ENCODE measurements at places on chromosomes 5 and 9.

GRCh38 chr5:166708291-166708690 lies 1583.2 kb upstream of the WWC1 start:
- DNase-seq = no peak

DNA sequence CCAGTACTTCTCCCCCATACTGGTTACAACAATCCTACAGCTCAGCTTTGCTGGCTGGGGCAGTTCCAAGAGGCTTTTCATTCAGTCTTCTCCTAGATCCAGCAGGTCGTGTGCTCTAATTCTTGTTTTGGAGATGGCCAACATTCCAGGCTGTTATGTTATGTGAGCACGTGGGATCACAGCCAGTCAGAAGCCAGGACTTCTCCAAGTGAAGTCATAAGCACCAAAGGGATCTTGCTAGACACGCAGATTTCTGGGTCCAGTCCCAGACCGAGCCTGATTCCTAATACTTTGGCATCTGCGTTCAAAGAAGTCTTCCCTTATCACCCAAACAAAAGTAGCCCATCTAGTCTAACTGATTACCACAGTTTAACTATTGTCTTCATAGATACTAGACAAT lies 1.4 kb upstream of the LARP1 start:
- peak; percentile 48 for DNase-seq

DNA sequence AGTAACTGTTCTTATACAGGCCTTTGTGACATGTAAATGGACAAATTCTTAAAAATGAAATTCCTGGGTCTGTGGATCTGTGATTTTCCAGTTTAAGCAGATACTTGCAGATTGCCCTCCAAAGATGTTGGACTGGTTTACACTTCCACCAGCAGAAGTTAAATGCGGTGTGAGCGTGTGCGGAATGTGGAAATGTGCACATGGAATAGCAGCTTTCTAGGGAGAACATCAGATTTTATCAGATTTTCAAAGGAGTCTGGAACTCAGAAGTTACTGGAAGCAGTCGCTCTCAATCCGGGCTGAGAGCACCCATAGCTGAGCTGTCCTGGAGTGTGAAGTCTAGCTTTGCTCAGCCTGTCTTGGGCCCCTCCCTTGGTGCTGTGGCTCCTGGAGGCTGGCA lies 97.4 kb downstream of the PPARGC1B start:
- DNase-seq = no peak

DNA sequence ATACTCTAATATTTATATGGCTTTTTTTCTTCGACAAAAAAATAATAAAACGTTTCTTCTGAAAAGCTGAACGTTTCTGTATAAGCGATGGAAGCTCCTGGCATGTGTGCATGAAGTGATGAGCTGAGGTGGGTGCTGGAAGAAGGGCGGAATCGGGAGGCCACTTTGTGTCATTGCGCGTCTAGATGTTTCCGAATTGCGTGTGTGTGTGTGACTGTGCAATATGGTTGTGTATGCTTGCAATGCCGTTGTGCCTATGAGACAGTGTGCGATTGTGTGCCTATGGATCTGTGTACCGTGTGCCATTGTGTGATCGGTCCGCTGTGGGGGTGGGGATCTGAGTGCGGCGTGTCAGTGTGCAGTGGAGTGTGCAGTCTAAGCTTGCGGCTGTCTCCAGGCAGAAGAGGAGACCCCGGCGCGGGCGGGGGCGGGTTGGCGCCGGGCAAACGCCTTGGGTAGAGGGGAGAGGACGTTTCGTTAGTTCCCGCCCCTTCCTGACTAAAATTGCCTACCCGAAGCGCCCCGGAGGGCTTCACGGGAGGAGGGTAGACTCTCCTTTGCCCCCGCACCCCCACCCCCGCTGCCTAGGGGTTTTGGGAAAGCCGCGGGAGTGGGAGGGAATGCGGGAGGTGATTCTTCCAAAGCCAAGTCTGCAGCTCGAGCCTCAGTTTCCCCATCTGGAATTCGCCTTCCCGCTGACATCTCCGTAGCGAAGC lies 24.2 kb downstream of the PCDHGC5 start:
- no peak for DNase-seq

- no peak for DNase-seq
Observed at GRCh38 chr9:133443982-133444381, 15.8 kb upstream of the CACFD1 start.

DNA sequence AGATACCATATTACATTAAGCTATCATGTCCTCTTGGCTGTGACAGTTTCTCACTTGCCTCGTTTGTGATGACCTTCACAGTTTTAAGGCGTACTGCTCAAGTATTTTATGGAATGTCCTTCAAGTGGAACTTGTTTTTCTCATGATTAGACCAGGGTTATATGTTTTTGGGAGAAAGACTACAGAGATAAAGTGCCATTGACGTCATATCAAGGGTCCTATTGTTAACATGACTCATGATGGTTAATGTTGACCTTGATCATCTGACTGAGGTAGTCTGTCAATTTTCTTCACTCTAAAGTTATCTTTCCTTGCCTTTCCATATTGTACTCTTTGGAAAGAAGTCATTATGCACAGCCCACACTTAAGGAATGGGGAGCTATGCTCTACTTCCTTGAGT lies 17.8 kb upstream of the PTBP3 start:
- no peak for DNase-seq

GRCh38 chr5:54385994-54386393 lies 69.5 kb upstream of the HSPB3 start:
- DNase-seq = no peak

- DNase-seq = peak; percentile 62
Observed at GRCh38 chr9:131395157-131396098, 1.5 kb downstream of the PRRC2B start.

GRCh38 chr9:16869882-16870595 lies 431 bp downstream of the BNC2 start:
- no peak for DNase-seq

DNA sequence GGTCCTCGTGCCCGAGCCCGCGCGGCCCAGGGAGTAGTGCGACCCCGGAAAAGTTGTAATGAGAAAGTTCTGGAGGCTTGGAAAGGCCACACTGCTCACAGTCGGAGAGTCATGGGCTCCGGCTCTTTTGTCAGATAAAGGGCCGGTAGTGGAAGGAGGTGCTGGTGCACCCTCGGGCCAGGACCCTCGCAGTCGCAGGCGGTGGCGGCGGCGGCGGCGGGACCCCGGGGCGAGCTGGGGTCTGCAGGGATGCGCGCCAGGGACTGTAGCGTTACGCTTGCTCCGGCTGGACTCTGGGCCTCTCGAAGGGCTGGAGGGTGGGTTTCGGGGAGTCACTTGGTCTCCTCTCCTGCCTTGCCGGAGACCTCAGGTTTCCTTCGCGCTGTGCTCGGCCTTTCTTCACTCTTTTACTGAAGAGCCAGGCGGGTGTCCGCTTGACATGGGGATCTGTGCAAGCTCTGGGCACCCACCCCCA lies 1.5 kb downstream of the RORB start:
- DNase-seq = no peak

GRCh38 chr5:96125231-96125891 lies 163.7 kb upstream of the ELL2 start:
- DNase-seq = no peak

GRCh38 chr5:34521628-34522290 lies 134.4 kb upstream of the RAI14 start:
- DNase-seq = no peak

DNA sequence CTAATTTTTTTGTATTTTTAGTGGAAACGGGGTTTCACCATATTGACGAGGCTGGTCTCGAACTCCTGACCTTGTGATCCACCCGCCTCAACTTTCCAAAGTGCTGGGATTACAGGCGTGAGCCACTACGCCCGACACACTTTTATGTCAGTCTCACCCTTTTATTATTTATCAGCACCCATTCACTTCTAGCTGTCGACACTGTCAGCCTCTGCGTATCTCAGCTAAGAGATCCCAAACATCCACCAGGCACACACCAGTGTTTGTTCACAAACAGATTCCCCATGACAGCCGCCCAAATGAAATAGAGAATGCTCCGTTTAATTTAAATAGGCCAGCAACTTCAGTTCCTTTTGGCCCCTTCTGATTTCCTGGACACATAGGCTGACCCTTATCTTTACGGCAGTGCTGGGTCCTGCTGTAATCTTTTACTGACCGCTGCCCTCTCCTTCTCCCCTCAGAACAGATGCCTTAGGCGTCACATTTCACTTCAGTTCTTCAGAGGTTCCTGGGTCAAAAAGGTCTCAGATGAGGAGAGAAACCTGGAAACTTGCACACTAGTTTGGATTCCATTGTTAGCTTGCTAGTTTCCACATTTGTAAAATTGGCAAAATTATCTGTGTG lies 43.1 kb upstream of the CKMT2 start:
- no peak for DNase-seq

- DNase-seq = no peak
Observed at GRCh38 chr5:33364406-33364805, 76.4 kb upstream of the TARS1 start.

- no peak for DNase-seq
Observed at GRCh38 chr5:91151947-91152346, 231.2 kb downstream of the ARRDC3 start.

- DNase-seq = no peak
Observed at GRCh38 chr9:37468620-37469019, 3.4 kb upstream of the ZBTB5 start.

DNA sequence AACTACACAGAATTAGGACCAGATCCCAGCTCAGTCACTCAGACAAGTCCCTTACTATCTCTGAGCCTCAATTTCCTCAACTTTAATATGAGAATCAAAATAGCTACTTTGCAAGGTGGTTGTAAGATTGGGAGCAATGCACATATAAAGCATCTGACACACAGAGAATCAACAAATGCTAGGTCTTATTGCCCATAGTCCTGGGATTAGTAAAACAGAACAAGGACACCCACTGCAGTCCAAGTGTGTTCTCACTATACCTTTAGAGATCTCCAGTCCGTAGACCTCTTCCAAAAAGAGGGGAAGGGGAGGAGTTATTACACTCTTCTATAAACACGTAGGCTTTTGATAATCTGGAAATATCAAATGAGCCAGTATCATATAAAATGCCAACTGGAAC lies 190.0 kb downstream of the CCDC192 start:
- DNase-seq = no peak

- DNase-seq = peak; percentile 80
Observed at GRCh38 chr5:154811653-154812465, 38.5 kb downstream of the FAXDC2 start.

DNA sequence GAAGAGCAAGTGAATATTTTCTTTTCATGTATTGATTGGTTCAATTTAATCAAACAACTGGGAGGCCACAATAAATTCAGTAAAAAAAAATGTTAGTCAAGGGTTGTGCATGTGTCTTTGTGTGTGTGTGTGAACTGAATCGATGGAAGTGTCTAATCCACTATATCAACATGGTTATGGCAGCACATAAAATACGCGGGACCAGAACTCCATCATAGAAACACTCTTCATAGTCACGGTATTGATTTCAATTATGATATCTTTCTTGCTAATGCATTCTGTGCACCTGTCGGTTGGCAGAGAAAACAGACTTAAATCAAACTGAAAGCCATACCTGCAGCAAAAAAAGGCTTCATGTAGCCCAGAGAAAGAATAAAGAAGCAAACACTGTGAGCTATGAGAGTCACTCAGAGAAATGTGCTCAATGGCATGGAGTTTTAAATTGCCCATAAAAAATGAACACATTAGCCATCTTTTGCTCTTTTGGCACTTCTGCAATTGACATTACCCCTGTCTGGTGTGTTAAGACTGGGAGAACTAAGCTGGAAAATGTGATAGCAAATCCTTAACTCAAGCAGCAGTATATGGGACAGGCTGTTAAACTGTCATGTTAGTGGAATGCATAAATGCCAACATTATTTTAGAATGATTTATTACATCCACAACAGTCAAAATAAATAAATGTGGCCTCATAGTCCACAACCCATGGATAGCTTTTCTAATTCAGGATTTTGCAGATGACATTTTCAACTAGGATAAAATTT lies 642.4 kb upstream of the C9orf72 start:
- no peak for DNase-seq

GRCh38 chr9:114108016-114108833 lies 9.1 kb upstream of the KIF12 start:
- DNase-seq = peak; percentile 92

GRCh38 chr9:124769549-124770358 lies 1.4 kb downstream of the NR6A1 start:
- peak; percentile 85 for DNase-seq

DNA sequence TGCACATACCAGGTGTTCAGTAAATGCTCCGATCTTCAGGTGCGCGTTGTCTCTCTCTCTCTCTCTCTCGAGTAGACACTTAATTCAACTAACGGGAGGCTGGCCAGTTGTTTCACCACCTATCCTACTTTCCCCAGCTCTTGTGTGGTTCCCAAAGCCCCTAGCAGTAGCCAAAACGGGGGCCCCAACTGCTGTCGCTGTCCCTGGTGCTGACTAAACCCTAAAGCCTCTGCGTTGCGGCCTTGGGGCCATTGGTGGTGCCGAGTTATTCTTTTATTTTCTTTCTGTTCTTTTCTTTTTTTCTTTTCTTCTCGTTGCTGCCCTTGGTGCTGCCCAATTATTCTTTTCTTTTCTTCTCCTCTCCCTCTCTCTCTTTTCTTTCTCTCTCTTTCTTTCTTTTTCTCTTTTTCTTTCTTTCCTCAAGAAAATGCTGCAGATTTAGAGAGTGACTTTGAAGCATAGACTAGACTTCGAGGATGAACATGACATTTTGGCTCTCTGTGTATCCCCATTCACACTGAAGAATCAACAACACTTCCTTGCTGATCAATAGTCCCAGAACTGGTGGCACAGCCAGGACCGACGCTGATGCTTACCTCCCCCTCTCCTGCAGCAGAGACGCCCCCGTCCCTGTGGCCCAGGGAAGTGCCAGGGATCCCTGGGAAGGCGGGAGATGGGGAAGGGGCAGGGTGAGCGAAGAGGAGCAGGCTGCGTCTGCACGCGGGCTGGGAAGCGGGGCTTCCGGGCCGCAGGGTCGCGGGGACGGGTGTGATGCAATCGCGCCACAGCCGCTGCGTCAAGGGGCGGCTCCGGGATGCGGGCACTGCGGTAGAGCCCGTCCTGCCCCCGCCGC lies at the start of gene FBLL1:
Gene FBLL1 (plus strand): TSS at position 785 of the 853 bp plus-strand sequence. CDS start 200 bp downstream, outside the sequence.
- DNase-seq = no peak

GRCh38 chr9:122453677-122454135 lies 24.0 kb downstream of the OR1J1 start:
- DNase-seq = no peak

- no peak for DNase-seq
Observed at GRCh38 chr9:106467113-106467864, 395.7 kb upstream of the ZNF462 start.

GRCh38 chr9:134189145-134189469 lies 24.7 kb upstream of the RNU6ATAC start:
- no peak for DNase-seq

DNA sequence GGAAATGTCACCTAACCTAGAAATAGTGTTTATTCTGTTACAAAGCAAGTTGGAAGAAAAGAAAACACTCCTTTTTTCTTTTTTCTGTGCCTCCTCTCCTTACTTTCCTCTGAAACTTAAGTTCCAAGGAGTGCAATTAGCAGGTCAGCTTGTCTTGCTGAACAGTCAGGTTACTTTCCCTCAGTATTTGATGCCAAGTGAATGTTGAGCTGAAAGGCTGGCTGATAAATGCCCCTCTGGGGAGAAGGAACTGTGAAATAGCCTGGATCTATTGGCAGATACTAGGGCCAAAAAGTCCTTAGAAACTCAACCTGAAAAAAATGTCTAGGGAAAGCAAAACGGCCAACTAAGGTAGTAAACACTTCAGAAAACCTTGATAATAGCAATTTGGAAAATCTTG lies 43.6 kb downstream of the GRIA1 start:
- DNase-seq = no peak

- DNase-seq = peak; percentile 31
Observed at GRCh38 chr5:88188458-88189132, 80.0 kb downstream of the TMEM161B start.

- no peak for DNase-seq
Observed at GRCh38 chr9:14722391-14723035, at the start of gene CER1. CER1 (minus strand) TSS chr9:14722733; CDS start chr9:14722672, 61 bp downstream.

- peak; percentile 87 for DNase-seq
Observed at GRCh38 chr9:136840877-136841645, 1.2 kb upstream of the AJM1 start.
